ENCODE measurements at places on chromosomes 16 and 17. TPM values are rescaled to one million over a fixed set of nuclear protein-coding genes. Genes with fewer than 3 reads are reported as not detected.
A peak's percentile ranks its signal among the peaks of the same experiment; 100 is the strongest.

DNA sequence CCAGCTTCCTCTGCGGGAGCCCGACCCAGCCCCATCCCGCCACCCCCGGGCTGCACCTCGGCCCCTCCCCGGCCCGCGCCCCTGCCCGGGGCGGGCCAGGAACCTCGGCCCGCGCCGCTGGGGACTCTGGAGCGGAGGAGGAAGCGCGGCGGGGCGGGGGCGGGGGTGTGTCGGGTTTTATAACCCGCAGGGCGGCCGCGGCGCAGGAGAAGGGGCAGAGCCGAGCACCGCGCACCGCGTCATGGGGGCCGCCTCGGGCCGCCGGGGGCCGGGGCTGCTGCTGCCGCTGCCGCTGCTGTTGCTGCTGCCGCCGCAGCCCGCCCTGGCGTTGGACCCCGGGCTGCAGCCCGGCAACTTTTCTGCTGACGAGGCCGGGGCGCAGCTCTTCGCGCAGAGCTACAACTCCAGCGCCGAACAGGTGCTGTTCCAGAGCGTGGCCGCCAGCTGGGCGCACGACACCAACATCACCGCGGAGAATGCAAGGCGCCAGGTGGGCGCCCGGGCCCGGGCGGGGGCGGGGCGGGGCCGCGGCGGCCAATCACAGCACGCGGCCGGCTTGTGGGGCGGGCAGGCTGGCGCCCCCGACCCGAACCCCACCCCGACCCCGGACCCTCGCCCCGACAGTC is at the start of gene ACE:
ACE (plus strand) TSS at position 208 of the 626 bp plus-strand sequence; CDS start at position 242, 34 bp downstream.
- peak within 1 kb of the TSS; percentile 90 for H3K4me3 ChIP-seq
- H3K36me3 ChIP-seq, result no peaks in the 10 kb centered on the region
- DNase-seq, result no peak
- no peak within 1 kb of the TSS for H3K27ac ChIP-seq

Gene KRTAP16-1
- not detected for total RNA-seq

Gene HOXB6
- 11.5 TPM for total RNA-seq

DNA sequence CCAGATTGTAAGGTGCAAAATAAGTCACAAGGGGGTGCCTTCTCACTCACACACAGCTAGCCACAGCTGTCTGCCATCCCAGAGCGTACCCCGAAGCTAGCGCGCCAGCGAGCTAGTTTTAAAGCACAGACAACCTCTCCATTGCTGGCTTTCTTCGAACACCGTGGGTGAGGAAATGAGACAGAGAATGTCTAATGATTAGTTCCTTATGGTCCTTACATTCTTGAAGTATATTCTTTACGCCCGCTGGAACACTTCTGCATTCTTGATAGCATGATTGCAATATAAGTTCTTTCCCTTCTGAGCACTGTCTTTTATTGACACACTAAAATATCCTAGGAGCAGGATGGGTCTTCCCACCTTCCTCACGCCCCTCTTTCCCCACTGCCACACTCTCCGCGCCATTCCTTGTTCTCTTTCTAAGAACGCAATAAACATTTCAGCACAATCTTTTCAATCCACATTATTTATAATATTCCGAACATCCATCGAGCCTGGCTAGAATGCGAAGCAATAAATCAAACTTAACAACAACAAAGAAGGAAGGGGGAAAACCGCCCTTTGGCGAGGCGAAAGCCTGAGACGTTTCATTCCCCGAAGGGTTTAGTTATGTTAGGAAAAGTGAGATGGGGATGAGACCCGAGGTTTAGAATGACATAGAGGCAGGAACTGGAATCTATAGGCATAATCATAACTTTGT is 251.3 kb downstream of the NTN1 start:
- no peaks in the 10 kb centered on the region for H3K27me3 ChIP-seq
- peak overlapping the region; percentile 95 for H3K27ac ChIP-seq
- peaks cover 42% of the 10 kb centered on the region for H3K4me1 ChIP-seq
- H3K4me3 ChIP-seq, result peak overlapping the region; percentile 58
- DNase-seq, result no peak

DNA sequence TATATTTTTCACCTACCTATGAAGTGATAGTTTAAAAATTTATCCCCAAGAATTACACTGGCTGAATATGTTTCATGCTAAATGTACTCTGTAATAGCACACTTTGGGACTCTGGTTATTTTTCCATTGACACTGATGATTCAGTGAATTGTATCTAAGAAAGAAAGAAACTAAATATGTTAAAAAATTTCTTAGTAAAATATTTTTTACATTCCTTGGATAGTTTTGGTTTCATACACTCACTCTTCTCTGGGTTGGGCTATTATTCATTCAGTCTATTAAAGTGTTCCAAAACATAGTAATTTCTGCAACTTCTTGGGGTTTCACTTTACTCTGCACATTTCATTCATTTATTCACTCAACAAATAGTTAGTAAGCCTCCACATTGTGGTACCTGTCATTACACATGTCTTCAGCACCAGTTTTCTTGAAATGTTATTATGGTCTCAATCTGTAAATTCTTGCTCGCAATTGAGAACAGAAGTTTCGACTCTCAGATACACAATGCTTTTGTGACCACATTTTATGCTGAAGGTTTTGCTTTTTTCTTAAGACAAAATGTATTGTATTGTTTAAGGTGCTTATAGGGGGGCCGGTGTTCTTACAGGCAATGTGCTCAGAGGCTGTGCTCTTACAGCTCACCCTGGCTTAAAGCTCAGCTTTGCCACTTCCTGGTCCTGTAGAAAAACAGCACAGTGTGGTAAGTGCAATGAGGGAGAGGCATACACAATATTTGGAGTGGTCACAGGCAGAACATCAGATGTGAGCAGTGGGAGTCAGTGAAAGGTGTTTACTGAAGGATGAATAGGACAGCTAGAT is 17.4 kb downstream of the CNTNAP4 start:
- no peak overlapping the region for H3K4me3 ChIP-seq
- no peaks in the 10 kb centered on the region for H3K4me1 ChIP-seq
- peaks cover 8% of the 10 kb centered on the region for H3K27me3 ChIP-seq
- H3K27ac ChIP-seq, result no peak overlapping the region
- DNase-seq, result no peak

DNA sequence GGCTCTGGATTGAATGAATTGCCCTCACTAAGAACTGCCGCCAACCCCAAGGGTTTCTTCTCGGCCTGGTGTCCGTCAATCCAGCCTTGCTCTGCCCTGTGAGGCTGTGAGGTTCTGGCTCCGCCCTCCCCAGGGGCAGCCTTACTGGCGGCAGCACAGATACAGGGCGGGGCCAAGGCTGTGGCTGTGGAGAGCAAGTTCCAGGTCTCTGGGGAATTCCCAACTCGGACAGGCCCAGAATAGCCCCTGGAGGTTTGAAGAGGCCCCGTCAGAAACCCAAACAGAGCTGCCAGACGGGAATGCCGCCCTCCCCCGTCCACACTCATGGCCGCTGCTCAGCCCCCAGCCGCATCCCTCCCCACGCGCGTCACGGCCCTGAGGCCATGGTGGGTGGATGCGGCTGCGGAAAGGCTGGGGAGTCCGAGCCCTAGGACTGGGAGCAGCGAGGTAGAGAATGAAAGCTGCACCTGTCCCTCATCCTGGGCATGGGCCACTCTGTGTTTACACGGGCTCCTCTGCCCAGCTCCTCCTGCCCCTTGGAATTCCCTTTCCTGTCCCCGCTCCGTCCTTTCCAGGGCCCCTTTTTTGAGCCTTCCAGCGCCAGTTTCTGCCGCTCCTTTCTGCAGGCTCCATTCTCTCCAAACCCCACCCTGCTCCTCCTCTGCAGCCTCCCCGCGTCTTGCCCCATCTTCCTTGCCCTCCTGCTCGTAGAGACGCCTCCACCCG is 660 bp upstream of the PRRT2 start:
- peaks cover 11% of the 10 kb centered on the region for H3K36me3 ChIP-seq
- peaks cover 76% of the 10 kb centered on the region for H3K4me1 ChIP-seq
- DNase-seq, result peak; percentile 81
- peak overlapping the region; percentile 97 for H3K27ac ChIP-seq

- peak overlapping the region; percentile 69 for H3K27ac ChIP-seq
- peaks cover 17% of the 10 kb centered on the region for H3K4me1 ChIP-seq
- H3K4me3 ChIP-seq, result no peak overlapping the region
- peaks cover 4% of the 10 kb centered on the region for H3K36me3 ChIP-seq
Observed at GRCh38 chr17:9868552-9868951, 36.5 kb downstream of the RCVRN start.

DNA sequence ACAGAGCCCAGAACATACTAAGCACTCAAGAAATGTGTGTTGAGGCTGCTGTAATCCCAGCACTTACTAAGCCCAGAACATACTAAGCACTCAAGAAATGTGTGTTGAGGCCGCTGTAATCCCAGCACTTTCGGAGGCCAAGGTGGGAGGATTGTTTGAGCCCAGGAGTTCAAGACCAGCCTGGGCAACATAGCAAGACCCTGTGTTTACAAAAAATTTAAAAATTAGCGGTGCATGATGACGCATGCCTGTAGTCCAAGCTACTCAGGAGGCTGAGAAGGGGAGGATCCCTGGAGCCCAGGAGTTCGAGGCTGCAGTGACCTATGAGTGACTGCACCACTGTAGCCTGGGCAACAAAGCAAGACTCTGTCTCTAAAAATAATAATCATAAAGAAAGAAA is 6.7 kb upstream of the ZDHHC1 start:
- no peak overlapping the region for H3K27ac ChIP-seq
- DNase-seq, result no peak
- peaks cover 44% of the 10 kb centered on the region for H3K27me3 ChIP-seq
- H3K36me3 ChIP-seq, result no peaks in the 10 kb centered on the region
- H3K4me1 ChIP-seq, result peaks cover 24% of the 10 kb centered on the region
- H3K4me3 ChIP-seq, result no peak overlapping the region

All from neural crest cell (in vitro differentiated cells).